ENCODE measurements at places on chromosomes 12 and 14.

GRCh38 chr12:42143452-42144157, 1.1 kb downstream of the GXYLT1 start:
- peak; percentile 48 for DNase-seq

GRCh38 chr14:21032326-21033132, 2.1 kb downstream of the RNASE13 start:
- no peak for DNase-seq

DNA sequence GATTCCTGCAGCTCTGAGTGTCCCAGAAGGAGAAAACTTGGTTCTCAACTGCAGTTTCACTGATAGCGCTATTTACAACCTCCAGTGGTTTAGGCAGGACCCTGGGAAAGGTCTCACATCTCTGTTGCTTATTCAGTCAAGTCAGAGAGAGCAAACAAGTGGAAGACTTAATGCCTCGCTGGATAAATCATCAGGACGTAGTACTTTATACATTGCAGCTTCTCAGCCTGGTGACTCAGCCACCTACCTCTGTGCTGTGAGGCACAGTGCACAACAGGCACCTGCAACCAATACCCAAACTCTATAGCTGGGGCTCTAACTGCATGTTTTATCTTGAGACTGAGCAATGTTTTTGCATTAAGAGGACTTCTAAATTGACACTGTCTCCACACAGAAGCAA, 379.2 kb upstream of the OR4E1 start:
- no peak for DNase-seq

- peak; percentile 58 for DNase-seq
These were observed 17.7 kb downstream of the OR6S1 start for GRCh38 chr14:20623798-20624197.

- DNase-seq: peak; percentile 75
These were observed 785 bp downstream of the MLEC start for GRCh38 chr12:120687578-120688289.

GRCh38 chr12:92142251-92142926, 3.3 kb downstream of the BTG1 start:
- no peak for DNase-seq

GRCh38 chr12:115983226-115983798, 294.2 kb downstream of the MED13L start:
- peak; percentile 93 for DNase-seq

GRCh38 chr12:122961531-122962329, 4.5 kb downstream of the ABCB9 start:
- DNase-seq: no peak

DNA sequence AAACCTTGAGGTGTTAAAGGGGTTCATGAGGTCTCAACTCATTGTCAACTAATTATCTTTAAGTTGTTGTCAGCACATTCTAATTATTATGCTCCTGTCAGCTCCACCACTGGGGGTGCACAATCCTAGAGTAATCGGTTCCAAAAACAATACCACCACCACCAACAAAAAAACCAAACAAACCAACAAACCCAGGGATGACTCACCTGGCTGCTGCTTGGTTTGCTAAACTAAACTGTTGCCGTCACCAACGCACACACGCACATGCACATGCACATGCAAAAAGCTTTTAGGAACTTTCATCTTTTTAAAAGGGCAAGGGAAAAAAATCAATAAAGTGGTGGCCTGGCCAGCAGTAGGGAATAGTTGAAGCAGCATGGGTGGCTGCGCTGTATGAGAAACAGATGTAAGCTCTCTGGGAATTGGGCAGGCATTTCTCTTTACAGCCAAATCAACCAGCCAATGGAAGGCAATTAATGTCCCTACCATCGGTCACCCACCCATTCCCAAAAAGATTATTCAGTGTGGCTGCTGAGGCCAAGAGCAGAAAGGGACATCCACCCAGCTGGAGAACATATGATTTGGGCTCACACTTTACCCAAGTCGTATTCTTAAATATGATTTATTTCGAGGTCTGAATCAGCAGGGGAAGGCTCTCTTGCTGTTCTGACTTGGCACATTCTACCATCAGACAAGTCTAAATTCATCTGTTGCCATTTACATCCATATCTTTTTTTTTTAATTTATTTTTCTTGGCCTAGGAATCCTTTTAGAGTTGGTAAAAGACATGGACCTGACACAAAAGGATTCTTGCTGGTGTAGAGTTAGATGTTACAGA, 20.0 kb downstream of the TMEM30B start:
- peak; percentile 52 for DNase-seq

- no peak for DNase-seq
These were observed 12.9 kb downstream of the BMP4 start for GRCh38 chr14:53943751-53944083.

GRCh38 chr12:56288705-56289387, 11.3 kb downstream of the CS start:
- no peak for DNase-seq

DNA sequence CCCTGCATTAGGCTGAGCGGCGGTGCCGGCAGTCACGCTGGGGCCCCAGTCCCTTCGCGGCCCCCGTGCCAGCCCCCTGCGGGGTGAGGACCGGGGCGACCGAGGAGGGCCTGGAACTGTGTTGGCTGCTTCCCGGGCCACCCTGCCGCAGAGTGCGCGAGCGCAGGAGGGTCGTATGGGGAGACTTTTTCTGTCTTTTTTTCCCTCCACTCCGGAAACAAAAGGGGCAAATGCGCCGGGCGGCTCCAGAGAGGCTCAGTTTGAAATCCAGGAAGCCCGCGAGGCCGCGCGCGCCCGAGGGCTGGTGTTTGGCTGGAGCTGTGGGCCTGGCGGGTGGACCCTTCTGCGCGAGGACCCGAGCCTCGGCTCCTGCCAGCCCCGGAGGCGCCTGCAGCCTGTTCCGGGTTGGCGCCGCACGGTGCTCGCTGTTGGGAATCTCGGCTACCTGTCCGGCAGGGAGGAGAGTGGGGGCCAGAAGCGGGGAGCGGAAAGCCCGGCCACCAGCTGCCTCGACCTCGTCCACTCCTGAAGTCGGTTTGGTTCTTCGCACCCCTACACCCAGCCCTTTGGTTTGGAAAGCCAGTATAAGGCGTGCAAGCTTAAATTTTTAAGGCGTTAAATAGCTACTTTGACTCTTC, 638 bp downstream of the PLEKHG3 start:
- DNase-seq: peak; percentile 75

DNA sequence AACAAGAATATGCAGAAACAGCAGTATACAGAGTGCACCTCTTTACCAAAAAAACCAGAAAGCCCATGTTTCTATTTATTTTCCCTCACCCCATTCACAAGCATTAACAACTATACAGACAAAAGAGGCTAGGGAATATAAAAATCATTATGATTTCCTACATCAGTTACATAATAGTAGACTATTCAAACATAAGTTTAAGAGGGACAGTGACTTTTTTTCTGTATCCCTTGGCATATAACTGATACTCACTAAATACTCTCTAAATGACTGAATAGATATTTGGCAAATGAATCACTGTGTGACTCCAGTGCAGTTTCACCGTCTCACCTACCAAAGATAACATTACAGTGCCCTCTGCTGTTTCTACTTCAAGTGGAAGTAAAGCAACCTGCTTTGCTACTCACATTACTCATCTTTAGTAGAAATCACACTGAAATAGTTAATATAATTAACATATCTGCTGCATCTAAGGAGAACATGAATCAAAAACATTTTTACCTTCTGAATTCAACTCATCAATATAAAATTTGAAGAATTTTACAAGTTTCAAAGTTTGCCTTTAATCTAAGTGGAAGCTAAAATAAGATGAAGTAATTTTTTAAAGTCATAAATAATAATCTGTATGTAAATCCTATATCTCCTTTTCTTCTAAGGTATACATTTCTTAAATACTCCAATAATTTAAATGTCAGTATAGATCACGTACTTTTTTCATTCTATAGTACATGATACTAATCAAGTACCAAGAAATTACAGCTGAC, 103.8 kb downstream of the OSBPL8 start:
- DNase-seq: no peak

DNA sequence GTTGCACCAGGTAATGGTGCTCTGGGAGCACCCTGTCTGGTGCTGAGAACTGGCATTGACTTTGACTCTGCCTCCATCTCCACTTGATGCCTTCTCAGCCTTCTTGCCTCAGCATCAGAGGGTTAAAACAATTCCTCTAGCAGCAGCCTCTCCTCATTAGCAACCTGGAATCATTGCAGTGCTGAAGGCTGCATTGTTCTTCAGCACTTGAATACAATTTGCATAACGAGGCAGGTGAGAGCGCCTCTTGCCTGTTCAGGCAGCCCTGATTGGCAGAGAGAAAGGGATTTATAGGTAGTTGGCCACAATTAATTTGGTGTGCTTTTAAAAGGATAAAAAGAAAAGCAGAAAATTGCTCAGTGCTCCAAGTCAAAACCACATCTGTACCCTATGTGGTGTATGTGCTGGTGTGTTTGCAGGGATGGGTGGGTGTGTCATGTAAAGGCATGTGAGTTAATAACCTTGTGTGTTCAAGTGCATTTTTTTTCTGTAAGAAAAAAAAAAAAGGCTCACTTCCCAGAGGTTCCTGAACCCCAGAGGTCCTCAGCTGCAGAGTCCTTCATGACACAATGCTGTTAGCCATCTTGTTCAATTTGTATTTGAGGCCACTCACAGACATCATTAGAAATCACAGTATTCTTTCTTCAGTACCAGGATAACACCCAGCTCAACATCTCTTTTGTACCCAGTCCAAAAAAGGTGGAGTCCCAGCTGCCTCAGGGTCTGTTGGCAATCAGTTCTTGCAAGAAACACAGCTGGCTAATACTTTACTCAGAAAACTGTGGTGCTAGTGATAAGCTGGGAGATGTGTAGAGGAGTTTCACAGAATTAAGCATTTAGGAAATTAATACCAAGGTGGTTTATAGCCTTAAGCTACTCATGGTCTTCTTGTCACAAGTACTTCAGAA, 385.6 kb downstream of the GRIN2B start:
- peak; percentile 61 for DNase-seq

GRCh38 chr12:32477714-32478113, 78.4 kb downstream of the FGD4 start:
- no peak for DNase-seq

Measured in endodermal cell (in vitro differentiated cells).